ENCODE measurements at places on chromosomes 11 and 22. TPM values are rescaled to one million over a fixed set of nuclear protein-coding genes. Genes with fewer than 3 reads are reported as not detected.
A peak's percentile ranks its signal among the peaks of the same experiment; 100 is the strongest.

DNA sequence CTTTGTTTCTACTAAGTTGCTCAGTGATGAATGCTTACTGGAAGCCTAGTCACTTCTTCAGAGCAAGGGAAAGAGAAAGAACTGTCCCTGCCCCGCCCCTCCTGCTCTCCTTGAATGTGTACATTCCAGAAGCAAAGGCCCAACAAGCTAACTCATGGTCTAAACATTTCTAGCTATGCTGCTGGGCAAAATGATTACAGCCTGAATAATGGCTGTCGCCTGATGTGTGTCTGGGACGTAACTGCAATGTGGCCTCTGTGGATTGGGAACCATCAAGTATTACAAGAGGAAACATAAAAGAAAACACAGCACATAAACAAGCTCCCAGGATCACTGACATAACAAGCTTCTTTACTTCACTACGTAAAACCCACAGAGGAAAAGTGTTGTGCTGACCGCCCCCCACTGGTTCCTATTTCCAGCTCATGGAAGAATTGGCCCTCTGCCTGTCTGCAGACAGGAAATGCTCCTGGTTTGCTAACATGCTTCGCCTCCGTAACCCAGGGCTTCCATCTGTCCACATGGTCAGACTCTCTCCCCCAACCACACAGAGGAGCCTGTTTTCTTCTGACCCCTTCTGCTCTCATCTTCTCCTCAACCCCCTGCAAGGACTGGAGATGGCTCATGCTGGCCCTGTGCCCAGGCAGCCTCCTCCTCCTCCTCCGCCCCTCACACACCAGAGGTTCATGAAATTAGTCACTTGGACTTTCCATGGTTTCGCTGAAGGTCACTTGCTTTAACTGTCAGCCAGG lies 187.2 kb downstream of the MAML2 start:
- peak; percentile 83 for DNase-seq

DNA sequence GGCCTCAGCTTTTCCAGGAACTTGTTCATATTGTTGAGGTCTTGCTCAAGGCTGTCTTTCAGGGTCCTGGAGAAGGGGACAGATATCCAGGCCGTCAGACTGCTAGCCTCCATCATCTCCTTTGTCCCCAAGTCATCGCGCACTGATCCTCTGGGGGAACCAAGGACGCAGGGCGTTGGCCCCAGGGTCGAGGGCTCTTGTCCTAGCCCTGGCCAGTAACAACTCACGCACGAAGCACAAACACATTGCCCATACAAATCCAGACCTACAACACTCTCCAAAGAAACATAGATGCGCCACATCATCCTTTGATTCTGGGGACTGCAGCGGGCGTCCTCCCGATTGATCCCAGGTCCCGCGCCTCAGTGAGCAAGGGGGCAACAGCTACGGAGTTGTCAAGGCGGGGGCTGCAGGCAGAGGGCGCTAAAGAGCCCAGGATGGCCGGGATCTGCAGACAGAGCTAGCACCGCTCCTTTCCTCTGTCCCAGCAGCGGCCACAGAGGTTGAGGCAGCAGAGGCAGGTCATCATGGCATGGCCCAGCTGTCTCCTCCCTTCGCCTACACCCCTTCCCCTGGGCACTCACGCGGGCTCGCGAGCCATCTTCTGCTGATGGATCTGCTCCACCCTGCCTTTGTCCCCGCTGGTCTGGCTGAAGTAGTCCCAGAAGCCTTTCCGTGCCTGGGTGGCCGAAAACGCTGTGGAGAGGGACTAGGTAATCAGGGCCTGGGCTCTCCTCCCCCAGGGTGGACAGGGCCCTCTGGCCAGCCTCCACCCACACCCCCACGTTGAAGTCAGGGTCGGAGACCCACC lies 472 bp downstream of the APOA5 start:
- peak; percentile 79 for DNase-seq

GRCh38 chr11:352456-353031 lies 16.8 kb upstream of the B4GALNT4 start:
- DNase-seq, result no peak

- peak; percentile 58 for DNase-seq
These were observed 23.7 kb downstream of the JAML start for GRCh38 chr11:118200901-118201680.

DNA sequence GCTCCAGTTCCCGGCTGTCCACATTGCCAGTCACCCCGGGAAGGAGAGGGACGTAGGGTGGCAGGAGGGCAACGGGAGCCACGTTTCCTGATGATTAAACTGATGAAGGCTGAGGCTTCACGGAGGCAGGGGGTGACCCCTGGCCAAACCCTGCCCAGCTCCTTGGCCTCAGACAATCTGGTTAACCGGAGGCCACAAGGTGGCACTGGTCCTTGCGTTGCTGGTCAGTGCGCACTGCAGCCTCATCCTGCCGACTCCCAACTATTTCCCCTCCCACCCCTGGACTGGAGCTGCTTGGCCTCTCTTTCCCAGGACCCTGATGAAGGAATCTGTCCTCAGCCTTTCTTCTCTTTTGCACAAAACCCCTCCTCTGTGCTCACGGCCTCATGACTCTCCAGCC lies 75.3 kb downstream of the PDE2A start:
- no peak for DNase-seq

GRCh38 chr11:116366451-116366850 lies 406.3 kb downstream of the BUD13 start:
- no peak for DNase-seq

GRCh38 chr22:29693161-29693560 lies 26.6 kb upstream of the CABP7 start:
- no peak for DNase-seq

DNA sequence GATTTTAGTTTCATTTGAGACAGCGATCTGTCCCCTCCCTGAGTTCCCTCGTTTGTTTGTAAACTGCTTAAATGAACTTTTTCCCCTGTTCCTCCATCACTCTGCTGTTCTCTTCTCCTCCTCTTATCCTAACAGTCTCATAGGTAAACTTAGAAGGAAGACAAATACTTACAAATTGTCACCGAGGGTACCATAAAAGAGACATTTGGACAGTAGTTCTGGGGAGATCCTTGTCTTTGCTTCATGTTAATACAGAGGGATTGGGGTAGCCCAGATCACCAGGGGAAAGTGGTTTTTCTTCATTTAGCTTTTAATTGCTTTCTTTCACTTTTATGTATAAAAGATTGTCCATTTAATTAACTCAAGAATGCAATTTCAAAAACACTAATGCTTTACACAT lies 46.1 kb downstream of the ZBTB16 start:
- no peak for DNase-seq

GRCh38 chr11:20775331-20775730 lies 105.9 kb downstream of the NELL1 start:
- DNase-seq, result no peak

DNA sequence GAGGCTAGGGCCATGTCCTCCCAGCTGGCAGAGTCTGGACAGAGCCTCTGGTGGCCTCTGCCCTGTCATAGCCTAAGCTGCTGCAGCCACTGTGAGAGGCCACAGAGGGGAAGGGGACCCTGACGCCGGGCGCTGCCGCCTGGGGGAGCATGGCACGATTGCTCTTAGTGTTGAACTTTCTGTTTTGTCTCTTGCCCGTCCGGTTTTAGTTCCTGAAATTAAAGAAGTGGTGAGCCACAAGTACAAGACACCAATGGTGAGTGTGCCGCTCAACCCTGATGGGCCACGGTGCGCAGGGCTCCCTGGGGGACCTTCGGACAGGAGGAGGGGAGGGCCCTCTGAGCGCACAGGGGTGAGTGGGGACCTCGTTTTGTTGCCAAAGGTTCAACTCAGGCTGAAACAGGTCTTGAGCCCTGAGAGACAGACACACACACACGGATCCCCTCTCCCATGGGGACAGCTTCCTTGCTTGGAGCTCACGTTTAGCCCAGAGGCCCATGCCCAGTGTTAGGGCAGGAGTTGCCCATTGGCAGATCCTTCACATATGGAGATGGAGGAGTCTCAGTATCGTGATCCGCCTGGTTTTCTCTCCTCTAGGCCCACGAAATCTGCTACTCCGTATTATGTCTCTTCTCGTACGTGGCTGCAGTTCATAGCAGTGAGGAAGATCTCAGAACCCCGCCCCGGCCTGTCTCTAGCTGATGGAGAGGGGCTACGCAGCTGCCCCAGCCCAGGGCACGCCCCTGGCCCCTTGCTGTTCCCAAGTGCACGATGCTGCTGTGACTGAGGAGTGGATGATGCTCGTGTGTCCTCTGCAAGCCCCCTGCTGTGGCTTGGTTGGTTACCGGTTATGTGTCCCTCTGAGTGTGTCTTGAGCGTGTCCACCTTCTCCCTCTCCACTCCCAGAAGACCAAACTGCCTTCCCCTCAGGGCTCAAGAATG lies 23.8 kb downstream of the MYBPC3 start:
- no peak for DNase-seq

GRCh38 chr11:47177846-47178245 lies 1.2 kb upstream of the ARFGAP2 start:
- no peak for DNase-seq

DNA sequence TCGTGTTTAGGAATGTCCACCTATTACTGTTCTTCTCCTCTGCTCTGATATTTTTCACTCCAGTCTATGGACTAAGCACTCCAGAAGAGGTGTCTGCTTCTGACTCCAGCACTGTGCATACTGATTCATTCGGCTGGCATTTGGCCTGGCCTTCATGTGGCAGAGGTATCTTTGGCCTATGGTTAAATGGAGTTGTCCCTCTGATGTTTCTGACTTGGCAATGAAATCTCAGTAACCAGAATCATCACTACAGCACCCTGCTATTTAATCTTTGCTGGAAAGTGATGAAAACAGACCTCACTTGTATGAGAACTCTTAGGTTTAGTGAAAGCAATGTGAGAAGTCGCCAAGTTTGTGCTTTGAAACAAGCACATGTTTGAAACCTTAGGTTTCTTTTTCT lies 155.2 kb downstream of the MAML2 start:
- peak; percentile 43 for DNase-seq

GRCh38 chr11:73116636-73117035 lies 25.5 kb downstream of the FCHSD2 start:
- no peak for DNase-seq

OR51E2 gene
- not detected for total RNA-seq

SNX32 gene
- 2.4 TPM for total RNA-seq

KRTAP5-10 gene
- not detected for total RNA-seq

CHST1 gene
- total RNA-seq, result not detected

BTBD10 gene
- 18.6 TPM for total RNA-seq
